ENCODE measurements at places on chromosomes 5 and 9.

DNA sequence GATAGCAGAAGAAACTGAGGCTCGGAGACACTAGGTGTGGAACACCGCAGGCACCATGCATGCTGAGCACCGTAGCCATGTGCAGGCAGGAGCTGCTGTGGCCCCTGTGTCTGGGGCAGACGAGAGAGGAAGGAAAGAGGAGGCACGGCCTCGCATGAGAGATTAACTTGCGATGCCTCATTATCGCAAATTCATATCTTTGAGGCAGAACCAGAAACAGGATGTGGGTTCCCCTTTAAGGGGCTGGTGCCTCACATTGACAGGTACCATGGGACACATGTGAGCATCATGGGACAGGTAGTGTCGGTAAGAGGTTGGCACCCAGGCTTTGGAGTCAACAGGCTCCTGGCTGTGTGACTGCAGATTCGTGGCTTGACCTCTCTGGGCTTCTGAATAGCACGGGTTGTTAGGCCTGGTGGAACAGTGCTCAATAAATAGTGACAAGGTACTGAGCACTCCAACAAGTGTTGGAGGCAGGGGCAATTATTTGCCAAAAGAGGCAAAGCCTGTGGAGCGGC is 40.8 kb downstream of the NAIF1 start:
- no peak for DNase-seq

GRCh38 chr9:97954550-97954989 is 16.6 kb upstream of the HEMGN start:
- peak; percentile 72 for DNase-seq

GRCh38 chr9:16982780-16983310 is 112.4 kb upstream of the BNC2 start:
- no peak for DNase-seq

DNA sequence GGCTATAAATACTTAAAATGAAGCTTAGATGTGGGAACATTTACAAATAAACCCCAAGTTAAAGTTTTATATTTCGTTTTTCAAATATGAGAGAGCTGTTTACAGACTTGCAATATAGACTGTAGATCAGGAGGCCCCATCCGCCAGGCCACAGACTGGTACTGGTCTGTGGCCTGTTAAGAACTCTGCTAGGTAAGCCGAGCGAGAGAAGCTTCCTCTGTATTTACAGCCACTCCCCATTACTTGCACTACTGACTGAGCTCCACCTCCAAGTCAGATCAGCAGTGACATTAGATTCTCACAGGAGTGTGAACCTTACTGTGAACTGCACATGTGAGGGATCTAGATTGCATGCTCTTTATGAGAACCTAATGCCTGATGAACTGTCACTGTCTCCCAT is 561.4 kb upstream of the FAM174A start:
- DNase-seq = no peak

DNA sequence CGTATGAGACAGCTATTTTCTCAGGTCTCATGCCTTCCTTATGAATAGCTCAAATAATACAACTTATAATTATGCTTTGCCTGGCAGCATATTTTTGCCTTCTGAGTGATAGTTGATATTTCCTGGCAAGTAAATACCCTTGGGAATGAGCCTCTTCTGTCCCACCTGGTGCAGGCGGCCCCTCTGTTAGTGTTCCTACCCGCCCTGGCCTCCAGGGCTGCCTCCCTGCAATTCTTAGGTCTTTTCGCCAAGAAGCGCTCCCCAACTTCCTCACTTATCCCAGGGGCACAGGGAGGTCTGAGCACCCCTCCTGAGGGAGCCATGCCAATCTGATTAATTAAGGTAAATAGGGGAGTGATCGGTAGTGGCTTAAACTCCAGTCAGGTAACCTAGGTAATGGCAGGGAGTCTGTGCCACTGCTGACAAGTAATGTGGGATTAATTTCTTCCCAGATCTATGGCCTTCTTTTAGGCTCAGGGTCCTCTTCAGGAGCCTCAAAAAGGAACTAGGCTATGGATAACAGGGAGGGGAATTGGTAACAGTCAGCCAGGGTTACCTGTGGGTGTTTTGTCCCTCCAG is 81.5 kb downstream of the GALNT10 start:
- DNase-seq = no peak

DNA sequence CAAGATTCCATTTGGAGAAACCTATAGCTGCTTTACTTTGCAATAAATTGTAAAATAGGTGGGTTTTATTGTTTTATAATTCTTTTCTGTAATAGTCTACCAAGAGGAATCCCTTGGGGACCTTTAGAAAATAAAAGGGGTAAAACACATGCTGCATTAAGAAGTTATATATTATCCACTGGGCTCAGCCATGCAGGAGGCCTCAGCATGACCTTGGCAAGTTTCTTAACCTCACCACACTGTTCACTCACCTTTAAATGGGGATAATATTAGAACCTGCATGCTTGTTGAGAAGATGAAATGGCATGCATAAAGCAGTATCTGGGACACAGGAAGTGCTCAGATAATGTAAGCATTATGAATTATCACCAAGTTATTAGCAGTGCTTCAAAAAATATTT is 120.2 kb downstream of the SEMA5A start:
- DNase-seq = no peak

DNA sequence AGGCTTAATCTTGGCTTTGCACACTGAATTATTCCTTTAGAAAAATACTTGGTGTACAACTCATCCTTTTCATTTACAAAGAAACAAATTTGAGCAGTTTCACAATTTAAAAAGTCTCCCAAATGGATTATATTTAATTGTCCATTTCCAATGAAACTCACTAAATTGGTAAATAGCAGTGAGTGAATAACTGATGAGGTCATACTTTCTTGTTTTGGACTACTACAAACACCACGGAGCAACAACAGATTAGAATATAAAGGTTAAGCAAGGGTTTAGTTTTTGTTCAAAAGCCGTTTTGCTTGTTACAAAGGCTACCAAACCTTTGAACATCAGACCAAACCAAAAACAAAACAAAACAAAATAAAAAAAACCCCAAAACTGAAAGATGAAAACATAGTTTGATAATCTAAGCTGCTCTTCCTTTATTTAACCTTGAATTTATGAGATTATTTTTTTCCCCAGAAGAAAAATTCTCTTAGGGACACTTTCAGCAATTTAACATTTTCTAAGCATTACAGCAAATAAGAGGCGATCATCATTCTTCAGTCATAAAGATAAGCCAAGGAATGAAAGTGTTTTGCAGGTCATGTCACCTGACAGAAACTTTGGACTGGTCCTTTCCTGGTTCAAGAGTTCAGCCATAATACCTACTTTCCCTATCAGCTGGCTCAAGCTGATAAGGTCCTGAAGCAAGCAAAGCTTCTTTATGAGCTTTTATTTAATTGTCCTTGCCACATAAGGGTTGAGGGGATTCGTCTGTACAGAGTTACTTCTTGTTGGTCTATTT is 99.7 kb upstream of the CDKN2B start:
- DNase-seq = no peak

DNA sequence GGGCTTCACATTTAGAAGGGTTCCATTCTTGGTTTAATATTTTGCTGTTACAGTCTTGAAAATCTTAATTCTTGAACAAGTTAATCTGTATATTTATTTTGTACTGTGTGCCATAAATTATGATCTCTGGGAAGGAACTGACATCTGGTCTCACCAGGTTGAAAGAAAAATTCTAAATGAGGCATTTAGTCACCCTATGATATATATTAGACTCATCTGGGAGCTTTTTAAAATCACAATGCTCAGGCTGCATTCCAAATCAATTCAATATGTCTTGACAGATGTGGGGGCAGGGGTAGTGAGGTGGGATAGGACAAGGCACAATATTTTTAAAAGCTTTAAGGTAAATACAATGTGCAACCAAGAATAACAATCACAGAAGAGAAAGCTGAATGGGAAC is 569.2 kb downstream of the PRR16 start:
- no peak for DNase-seq

DNA sequence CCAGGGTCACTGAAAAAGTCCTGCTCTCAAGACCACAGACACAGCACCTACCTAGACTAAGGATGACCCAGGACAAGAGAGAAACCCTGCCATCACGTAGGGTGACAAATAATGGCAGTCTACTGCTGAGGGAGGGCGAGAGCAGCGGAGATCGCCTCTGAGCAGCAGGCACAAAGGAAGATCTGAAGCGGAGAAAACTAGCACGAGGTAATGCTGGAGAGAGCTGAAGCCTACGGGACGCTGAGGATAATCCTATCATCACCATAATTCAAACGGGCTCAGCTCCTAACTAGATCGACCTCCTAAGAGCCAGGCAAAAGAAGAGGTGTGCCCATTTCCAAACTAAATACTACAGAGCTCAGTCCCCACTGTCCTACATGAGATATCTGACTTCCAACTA is 41.3 kb downstream of the FBXO10 start:
- DNase-seq = peak; percentile 60

GRCh38 chr5:99460701-99461100 is 531.9 kb upstream of the CHD1 start:
- DNase-seq = no peak

DNA sequence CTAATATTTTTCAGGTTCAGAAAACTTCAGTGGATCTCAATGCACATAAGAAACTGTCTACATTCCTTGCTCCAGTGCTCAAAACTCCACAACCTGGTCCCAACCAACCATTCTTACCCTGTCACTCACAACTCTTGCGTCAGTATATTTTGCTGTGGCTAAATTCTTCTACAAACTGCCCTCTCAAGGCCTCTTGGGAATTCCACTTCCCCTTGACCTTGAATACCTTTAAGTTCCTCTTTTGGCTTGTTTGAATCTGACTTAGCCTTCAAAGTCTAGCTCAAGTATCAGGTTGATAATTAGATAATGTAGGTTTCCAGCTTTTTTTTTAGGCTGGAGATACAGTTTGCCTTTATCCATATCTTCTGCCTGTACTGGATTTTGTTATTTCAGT is 128.3 kb downstream of the SLF1 start:
- no peak for DNase-seq

Measured in D341Med (cell line).